Karpas-422 (cell line): ENCODE measurements at places on chromosomes 11 and 22.

GRCh38 chr11:13145461-13145860 is 132.1 kb upstream of the BMAL1 start:
- no peaks in the 10 kb centered on the region for H3K36me3 ChIP-seq
- no peaks in the 10 kb centered on the region for H3K27me3 ChIP-seq
- no peak overlapping the region for H3K27ac ChIP-seq

GRCh38 chr11:65274735-65275682 is 13.2 kb downstream of the POLA2 start:
- H3K36me3 ChIP-seq = peaks cover 51% of the 10 kb centered on the region
- peak; percentile 68 for DNase-seq
- H3K4me1 ChIP-seq = no peaks in the 10 kb centered on the region
- no peaks in the 10 kb centered on the region for H3K27me3 ChIP-seq

- peaks cover 32% of the 10 kb centered on the region for H3K4me1 ChIP-seq
- H3K27ac ChIP-seq = peak within 1 kb of the TSS; percentile 58; the same call in 1 of the 2 replicates
- peaks cover 32% of the 10 kb centered on the region for H3K36me3 ChIP-seq
- peak; percentile 94 for DNase-seq
- no peaks in the 10 kb centered on the region for H3K27me3 ChIP-seq
- H3K4me3 ChIP-seq = peak within 1 kb of the TSS; percentile 77
Measured at GRCh38 chr11:57426929-57427726, at the start of gene SLC43A3. TSS of gene SLC43A3 (minus strand) at chr11:57427121. CDS start at chr11:57426172, 949 bp downstream.

GRCh38 chr22:38831166-38831945 is 12.5 kb downstream of the NPTXR start:
- H3K27me3 ChIP-seq = no peaks in the 10 kb centered on the region
- DNase-seq = no peak
- no peaks in the 10 kb centered on the region for H3K36me3 ChIP-seq
- H3K4me1 ChIP-seq = no peaks in the 10 kb centered on the region

- H3K27me3 ChIP-seq = 0 out of 2 replicates have a peak, but pooled peaks cover 3% of the 10 kb centered on the region
- peak; percentile 46 for DNase-seq
- no peaks in the 10 kb centered on the region for H3K36me3 ChIP-seq
- no peak overlapping the region for H3K27ac ChIP-seq
- no peak overlapping the region for H3K4me3 ChIP-seq
Measured at GRCh38 chr22:27719535-27720227, 81.9 kb downstream of the MN1 start.

DNA sequence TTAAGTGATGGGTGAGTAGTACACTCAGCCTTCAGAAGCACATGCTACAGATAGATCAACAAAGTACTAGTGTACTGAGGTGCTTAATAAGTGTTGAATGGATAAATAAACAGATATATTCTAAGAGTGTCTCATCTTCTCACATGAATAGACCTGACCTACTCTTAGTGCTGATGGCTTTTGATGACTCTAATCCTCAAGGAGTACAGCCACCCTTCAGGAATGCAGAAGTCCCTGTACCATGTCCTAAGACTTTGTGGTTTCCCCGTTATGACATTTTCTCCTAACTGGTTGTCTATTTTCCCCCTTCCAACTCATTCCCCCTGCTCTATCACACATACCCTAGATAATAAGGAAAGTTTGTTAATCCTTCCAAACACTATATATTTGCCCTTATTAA is 61.6 kb downstream of the C11orf65 start:
- H3K4me1 ChIP-seq = no peaks in the 10 kb centered on the region
- H3K27ac ChIP-seq = no peak overlapping the region
- DNase-seq = no peak
- H3K4me3 ChIP-seq = no peak overlapping the region
- H3K27me3 ChIP-seq = no peaks in the 10 kb centered on the region

GRCh38 chr22:50625568-50626313 is 2.2 kb downstream of the ARSA start:
- no peaks in the 10 kb centered on the region for H3K27me3 ChIP-seq

DNA sequence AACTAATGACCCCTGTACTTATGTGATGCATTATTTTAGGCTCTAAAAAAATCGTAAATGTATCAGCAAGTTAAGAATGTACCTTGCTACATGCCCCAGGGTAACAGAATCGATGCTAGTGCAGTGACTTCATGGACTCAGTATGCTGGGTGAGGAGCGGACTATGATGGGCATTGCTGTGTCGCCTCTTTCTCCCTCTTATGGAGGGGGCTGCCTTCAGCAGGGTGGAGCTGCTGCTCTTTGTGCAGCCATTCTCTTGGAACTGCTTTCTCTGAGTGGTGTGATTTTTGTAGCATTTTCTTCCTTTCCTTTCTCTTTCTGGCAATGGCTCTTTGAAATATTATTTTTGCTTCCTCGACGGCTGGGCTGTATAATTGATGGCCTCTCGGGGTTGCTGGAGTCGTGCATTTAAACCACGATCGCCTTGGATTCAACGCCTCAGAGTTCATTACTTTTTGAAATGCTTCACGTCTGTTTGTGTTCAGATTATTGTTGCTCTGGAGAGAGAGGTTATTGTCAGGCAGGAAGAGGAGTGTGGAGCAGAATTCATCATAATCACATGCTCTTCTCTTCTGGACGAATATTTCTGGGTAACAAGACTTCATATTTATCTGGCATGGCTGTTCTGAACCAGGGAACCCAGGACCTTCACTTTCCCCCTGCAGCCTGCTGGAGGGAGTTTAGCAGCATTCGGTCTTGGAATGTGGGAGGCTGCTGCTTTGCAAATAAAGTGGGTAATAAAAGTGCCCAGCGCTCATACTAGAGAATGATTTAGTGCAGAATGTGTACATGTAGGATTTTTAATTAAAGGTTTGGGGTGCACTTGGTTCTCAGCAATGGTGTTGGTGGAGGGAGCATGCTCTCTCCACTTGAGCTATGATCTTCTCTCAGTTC is 804.2 kb downstream of the NTM start:
- no peak overlapping the region for H3K27ac ChIP-seq
- H3K4me1 ChIP-seq = no peaks in the 10 kb centered on the region
- H3K4me3 ChIP-seq = no peak overlapping the region
- no peak for DNase-seq
- H3K27me3 ChIP-seq = no peaks in the 10 kb centered on the region

DNA sequence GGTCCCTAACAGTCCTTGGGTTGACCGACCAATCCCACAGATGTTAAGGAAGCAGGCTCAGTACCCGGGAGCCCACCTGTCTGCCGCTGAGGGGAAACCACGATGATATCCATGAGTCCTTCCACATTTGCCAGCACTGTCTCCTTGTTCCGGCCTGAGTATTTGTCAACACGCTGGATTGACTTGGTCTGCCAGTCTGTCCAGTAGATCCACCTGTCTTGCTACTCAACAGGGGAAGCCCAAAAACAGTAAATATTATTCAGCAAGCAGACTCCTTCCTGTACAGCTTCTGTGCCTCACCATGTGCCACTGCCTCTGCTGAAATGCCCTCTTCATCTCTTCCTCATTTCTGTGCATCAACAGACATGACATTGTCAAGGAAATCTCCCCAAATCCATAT is 22.8 kb upstream of the CKAP5 start:
- no peaks in the 10 kb centered on the region for H3K4me1 ChIP-seq
- no peak overlapping the region for H3K27ac ChIP-seq
- no peaks in the 10 kb centered on the region for H3K27me3 ChIP-seq
- no peak for DNase-seq

DNA sequence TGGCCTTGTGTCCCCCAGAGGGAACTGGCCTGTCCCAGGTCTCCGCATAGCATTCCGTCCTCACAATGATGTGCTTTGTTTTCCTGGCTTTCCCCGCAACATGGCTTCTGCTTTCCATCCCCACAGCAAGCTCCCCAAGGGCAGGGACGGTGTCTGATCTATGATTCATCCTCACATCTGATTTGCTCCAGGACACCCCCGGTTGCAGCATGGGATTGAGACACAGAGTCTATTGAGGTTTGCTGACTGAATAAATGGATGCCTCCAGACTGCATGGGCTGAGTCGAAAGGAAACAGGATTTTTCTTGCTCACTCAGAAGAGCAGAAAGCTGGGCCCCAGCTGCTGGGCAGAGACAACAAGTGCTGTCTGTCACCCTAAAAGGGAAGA is 40.2 kb downstream of the LMO1 start:
- no peak overlapping the region for H3K4me3 ChIP-seq
- no peaks in the 10 kb centered on the region for H3K4me1 ChIP-seq
- no peak for DNase-seq
- no peaks in the 10 kb centered on the region for H3K27me3 ChIP-seq
- no peaks in the 10 kb centered on the region for H3K36me3 ChIP-seq

GRCh38 chr11:34056672-34057071 is 5.1 kb downstream of the CAPRIN1 start:
- peaks cover 56% of the 10 kb centered on the region for H3K36me3 ChIP-seq
- no peak overlapping the region for H3K4me3 ChIP-seq
- H3K27me3 ChIP-seq = no peaks in the 10 kb centered on the region
- H3K4me1 ChIP-seq = peaks cover 34% of the 10 kb centered on the region
- no peak overlapping the region for H3K27ac ChIP-seq

DNA sequence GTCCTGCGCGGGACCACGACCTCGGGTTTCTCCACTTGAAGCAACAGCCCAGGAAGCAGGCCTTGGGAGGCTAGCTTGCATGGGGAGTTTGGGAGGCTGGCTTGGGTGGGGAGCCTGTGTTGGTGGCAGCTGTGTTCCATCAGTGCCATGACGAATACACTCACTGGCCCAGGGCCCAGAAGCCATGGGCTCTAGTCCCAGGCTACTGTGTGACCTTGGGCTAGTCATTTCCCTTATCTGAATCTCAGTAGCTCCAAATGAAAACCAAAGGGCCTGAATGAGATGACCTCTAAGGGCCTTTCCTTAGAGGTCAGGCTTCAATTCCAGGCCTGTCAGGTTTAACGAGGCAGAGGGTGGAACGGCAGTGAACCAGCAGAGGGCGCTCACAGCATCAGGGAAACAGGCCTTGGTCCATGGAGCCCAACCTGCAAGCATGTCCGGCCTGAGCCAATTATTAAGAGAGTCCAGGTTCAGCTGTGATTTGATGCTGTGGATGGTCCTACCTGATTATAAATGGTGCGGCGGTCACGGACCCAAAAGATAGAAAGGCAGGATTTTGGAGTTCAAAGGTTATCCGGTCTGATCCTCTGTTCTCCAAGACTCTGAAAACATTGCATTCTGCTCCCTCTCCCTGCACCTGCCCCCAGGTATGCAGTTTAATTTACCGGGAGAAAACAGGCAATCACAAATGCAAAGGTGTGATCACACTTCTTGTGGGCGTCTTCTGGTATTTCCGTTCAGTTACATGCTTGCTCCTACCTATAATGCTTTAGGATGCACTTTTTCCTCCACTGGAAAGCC is 15.9 kb downstream of the PTPN5 start:
- peak; percentile 87 for DNase-seq
- H3K27ac ChIP-seq = no peak overlapping the region
- no peaks in the 10 kb centered on the region for H3K4me1 ChIP-seq
- H3K36me3 ChIP-seq = no peaks in the 10 kb centered on the region
- H3K27me3 ChIP-seq = no peaks in the 10 kb centered on the region

- peaks cover 46% of the 10 kb centered on the region for H3K36me3 ChIP-seq
- H3K4me3 ChIP-seq = no peak overlapping the region
- H3K4me1 ChIP-seq = no peaks in the 10 kb centered on the region
- peak; percentile 86 for DNase-seq
Measured at GRCh38 chr11:32960553-32961164, 55.0 kb upstream of the DEPDC7 start.

DNA sequence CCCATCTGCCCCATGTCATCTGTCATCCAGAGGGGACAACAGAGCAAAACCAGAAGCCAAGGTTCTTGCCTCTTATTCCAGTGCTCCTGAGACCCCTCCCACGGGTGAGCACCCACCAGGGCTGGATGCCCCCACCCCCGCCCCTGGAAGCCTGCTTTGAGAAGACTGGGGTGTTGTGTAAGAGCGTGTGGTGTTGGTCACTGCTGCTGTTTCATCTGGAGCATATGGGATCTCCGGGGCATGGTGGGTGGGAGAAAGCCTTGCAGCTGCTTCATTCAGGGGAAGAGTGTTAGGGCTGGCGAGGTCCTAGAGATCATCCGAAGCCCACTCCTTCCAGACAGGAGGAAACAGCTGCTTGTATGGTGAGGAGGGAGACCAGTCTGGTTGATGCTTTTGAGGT is 54.1 kb downstream of the CHRDL2 start:
- no peak overlapping the region for H3K27ac ChIP-seq
- H3K36me3 ChIP-seq = no peaks in the 10 kb centered on the region
- no peak overlapping the region for H3K4me3 ChIP-seq
- no peaks in the 10 kb centered on the region for H3K4me1 ChIP-seq

DNA sequence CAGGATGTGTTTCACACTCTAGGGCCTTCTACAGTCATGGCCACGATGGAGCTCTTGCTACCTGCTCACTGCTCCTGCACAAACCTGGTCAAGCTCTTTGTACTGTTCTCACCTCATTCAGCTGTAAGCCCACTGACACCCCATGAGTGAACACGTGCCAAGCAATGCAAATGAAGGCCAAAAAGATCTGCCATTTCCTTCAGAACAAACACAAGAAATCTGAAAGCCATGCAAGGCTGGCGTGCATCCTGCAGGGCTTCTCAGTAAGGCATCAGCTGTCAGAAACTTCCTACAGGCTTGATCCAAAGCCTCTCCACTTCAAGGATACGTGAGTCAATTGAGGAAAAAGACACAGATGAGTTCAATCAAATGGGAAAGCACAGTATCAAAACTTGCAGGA is 44.1 kb upstream of the NFRKB start:
- peak overlapping the region; percentile 72 for H3K27ac ChIP-seq
- no peaks in the 10 kb centered on the region for H3K27me3 ChIP-seq
- H3K4me1 ChIP-seq = peaks cover 22% of the 10 kb centered on the region
- H3K36me3 ChIP-seq = peaks cover 5% of the 10 kb centered on the region; the same call in 1 of the 2 replicates
- DNase-seq = peak; percentile 60

GRCh38 chr11:102476812-102477211 is 24.2 kb upstream of the TMEM123 start:
- H3K4me1 ChIP-seq = peaks cover 35% of the 10 kb centered on the region
- no peak overlapping the region for H3K27ac ChIP-seq
- H3K27me3 ChIP-seq = no peaks in the 10 kb centered on the region
- no peaks in the 10 kb centered on the region for H3K36me3 ChIP-seq
- H3K4me3 ChIP-seq = no peak overlapping the region
- peak; percentile 64 for DNase-seq

DNA sequence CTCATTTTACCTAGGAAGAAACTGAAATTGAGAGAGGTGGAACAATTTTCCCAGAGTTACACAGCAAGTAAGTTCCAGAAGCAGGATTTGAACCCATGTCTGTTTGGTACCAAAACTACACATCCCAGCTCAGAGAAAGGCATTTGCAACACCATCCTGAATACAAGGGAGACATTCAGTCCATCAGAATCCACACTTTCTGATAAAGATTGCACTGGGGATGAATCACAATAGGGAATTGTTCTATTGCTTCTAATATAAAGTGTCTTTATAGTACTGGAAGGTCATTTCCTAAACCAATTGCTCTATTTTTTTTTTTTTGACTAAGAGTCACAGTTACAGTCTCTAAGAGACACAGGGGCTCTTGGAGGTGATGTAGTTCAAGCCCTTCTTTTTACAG is 208.1 kb upstream of the CADM1 start:
- H3K27ac ChIP-seq = no peak overlapping the region
- no peaks in the 10 kb centered on the region for H3K36me3 ChIP-seq
- no peak for DNase-seq
- no peaks in the 10 kb centered on the region for H3K4me1 ChIP-seq
- no peaks in the 10 kb centered on the region for H3K27me3 ChIP-seq
- H3K4me3 ChIP-seq = no peak overlapping the region

DNA sequence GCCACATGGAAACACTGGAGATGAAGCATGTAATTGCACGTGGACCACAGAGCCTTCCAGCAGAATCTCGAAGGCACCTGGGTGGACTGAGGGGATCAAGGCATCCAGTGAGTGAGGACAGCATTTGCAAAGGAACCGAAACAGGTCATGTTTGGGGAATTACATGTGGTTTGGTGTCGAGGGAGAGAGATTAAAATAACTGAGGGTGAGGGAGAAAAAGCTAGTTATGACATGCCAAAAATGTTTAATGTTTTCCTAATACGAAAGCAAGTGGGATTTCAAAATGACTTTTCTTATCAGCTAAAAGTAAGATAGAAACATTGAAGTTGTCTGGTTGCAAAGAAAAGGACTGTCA is 157.1 kb downstream of the BLID start:
- no peak overlapping the region for H3K4me3 ChIP-seq
- H3K36me3 ChIP-seq = no peaks in the 10 kb centered on the region
- no peak overlapping the region for H3K27ac ChIP-seq
